ENCODE measurements at places on chromosomes 3 and 15. TPM values are rescaled to one million over a fixed set of nuclear protein-coding genes. Genes with fewer than 3 reads are reported as not detected.

DNA sequence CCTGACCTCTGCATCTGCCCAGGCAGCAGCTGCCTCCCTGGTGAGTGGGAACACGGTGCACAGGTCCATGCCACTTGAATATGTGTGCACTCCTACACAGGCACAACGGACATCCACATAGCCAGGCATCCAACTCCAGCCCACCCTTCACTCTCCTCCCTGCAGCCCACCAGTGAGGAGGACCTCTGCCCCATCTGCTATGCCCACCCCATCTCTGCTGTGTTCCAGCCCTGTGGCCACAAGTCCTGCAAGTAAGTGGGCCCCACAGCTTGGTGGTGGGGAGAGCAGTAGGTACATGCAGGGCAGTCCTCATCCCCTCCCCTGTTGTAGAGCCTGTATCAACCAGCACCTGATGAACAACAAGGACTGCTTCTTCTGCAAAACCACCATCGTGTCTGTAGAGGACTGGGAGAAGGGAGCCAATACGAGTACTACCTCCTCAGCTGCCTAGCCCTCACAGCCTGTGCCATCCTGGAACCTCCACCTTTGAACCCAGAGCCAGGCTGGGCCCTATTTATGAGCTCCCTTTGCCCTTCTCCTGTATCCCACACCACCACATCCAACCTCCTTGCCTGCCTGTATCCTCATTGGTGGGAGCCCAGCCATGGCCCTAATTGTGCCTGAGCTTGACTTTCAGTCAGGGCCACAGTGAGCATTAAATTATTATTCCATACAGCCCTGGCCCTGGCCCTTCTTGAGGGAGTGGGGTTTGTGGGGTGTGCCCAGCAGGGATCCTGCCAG, 1.5 kb upstream of the AMIGO3 start:
- DNase-seq, result no peak

DNA sequence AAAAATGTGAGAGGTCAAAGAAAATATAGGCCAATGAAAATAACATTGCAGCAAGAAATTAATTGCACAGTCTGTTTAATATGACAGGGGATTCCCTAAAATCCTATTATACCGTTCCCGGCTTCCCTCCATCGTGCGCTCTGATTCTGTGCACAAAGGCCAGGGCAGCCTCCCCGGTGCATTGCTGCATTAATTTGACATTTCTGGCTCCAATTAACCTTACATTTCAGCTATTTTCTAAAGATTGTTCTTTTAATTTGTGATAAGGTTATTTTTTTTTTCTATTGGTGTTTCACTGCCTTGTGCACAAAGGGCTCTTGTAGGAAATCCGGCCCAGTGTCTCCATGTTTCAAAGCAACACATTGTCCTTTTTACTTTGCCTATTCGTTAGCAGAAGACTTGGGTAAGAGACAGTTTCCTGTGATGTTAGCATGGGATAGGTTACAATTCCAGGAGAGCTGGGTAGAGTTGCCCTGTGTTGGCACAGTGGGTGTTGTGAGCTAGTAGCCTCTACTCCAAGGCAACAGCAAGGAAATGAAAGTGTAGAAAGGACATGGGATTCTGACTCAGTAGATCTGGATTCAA, 257.3 kb upstream of the IGF1R start:
- no peak for DNase-seq

GRCh38 chr3:119362010-119362409, 67.8 kb downstream of the ARHGAP31 start:
- DNase-seq, result no peak

GRCh38 chr3:140765246-140765645, 87.4 kb downstream of the TRIM42 start:
- no peak for DNase-seq

GRCh38 chr3:40660554-40660953, 135.8 kb downstream of the ZNF621 start:
- DNase-seq, result no peak

EDEM1 gene
- 47.0 TPM for total RNA-seq

TRPM1 gene
- under 0.01 TPM for total RNA-seq

PRR23B gene
- total RNA-seq, result not detected

All from fibroblast of villous mesenchyme (primary cell).